Right lung (tissue), 10 donors: ENCODE measurements at places on chromosomes 5 and 9. TPM values are rescaled to one million over a fixed set of nuclear protein-coding genes. Genes with fewer than 3 reads are reported as not detected.

EIF4E1B gene
- polyA plus RNA-seq: not detected

DNA sequence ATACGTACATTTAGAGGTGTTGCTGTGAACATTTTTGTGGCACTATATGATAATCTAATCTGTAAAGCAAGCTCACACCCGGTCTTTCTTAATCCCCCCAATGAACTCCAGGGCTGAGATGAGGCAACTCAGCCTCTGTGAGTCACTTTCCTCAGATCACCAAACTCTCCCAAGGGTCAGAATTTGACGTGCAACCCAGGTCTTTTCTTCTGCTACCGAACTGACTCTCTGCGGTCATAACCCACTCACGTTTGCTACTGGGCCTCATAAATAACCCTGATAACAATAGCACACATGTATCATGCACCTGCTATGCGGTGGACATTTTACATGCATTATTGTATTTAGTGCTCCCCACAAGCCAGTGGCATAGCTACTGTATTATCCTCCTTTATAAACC, 153.1 kb downstream of the DROSHA start:
- DNase-seq: no peak

GRCh38 chr5:177494346-177495195, 2.8 kb downstream of the PDLIM7 start:
- peak; percentile 68 for DNase-seq

ECM2 gene
- polyA plus RNA-seq: 35.4 TPM

MATR3 gene
- polyA plus RNA-seq: 464 TPM

GRCh38 chr5:170552621-170553115, 48.8 kb downstream of the KCNIP1 start:
- peak; percentile 95 for DNase-seq

PCDHGA10 gene
- 5.4 TPM for polyA plus RNA-seq

- DNase-seq: no peak
Measured at GRCh38 chr5:19802686-19803085, 185.3 kb downstream of the CDH18 start.

GRCh38 chr5:172801179-172801671, 30.2 kb upstream of the DUSP1 start:
- no peak for DNase-seq

DNA sequence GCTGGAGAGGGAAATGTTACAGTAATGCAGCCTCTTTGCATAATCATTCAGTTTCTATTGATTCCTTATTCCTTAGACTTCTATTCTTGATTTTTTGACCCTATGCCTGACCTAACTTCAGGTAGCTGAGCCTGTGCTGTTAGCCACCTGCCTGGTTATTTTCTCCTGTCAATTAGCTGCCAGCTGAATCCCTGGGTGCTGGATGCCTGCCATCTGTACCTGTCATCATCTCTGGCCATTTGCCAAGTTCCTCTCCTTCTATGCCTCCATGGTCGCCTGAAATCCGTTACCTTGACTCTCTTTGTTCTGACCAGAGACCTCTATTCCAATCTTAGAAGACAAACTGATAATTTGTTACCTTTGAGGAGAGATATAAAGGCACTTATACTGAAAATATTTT, 178.3 kb downstream of the CAVIN4 start:
- no peak for DNase-seq

DNA sequence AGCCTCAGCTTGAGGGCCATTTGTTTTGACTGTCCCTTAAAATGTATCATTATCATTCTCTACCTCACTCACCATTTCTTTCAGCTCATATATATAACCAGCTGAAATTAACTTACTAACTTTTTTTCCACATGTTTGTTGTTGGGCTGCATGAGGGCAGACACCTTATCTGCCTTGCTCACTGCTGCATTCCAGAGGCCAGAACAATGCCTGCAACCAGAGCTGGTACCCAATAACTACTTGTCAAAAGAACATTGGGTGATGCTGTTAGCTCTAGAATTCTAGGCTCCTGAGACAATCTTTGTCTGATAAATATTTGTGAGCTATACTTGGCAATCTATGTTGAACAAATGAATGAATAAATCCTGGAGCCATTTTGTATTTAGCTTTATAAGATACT, 68.3 kb downstream of the HTR4 start:
- DNase-seq: no peak

DNA sequence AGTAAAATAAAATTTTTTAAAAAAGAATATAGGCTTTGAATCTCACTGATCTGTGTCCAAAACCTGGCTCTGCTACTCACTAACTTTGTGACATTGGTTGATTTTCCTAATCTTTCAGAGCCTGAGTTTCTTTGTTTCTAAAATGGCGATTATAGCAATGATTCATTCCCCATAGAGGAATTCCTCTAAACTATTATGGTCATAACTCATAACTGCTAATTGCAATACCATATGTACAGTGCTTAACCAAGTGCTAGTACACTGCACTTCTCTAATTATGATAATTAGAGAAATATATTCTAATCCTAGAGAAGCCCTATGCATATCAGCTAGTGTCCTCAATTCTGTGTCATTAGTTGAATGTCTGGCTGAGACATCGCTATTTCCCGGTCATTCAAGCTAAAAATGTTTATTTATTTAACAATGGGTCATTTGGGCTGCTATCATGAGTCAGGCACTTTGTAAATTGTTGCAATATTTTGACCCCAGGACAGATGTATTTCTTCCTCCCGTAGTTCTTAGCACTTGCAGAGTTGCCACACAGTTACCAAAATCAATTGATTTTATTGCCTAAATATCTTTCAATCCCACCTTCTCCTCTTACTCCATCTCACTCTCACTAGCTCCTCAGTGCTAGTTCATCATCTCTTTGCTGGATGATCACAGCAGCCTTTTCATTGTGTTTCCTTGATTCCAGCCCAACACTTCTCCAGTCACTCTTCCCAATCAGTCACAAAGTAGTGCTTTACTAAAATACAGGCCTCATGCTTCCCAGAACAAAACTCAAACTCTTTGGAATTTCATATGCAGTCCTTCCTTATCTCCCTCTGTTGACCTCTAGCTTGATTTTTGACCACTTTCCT, 200.9 kb upstream of the PAPPA start:
- no peak for DNase-seq

SPEF2 gene
- 56.4 TPM for polyA plus RNA-seq

RNF180 gene
- polyA plus RNA-seq: 7.0 TPM

GRCh38 chr5:157266286-157267007, 524 bp downstream of the CYFIP2 start:
- no peak for DNase-seq

DNA sequence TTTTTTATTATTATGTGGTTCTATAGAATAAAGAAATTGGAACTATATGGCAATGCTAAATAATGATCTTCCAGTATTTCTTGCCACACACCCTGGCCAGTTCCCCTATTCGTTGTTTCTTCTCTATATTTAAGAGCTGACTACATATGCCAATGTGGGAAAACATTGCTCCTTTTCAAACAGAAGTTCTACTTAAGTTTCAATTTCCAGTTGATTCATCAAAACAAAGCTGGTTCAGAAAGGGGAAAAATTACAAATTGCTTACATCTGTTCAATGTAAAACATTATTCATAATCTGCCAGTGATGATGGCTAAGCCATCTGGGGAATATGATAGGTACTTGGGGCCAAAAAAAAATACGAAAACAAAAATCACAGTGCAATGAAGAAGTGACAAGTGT, 76.9 kb downstream of the ST8SIA4 start:
- DNase-seq: no peak

GRCh38 chr9:97819735-97820134, 33.3 kb upstream of the FOXE1 start:
- no peak for DNase-seq

DNA sequence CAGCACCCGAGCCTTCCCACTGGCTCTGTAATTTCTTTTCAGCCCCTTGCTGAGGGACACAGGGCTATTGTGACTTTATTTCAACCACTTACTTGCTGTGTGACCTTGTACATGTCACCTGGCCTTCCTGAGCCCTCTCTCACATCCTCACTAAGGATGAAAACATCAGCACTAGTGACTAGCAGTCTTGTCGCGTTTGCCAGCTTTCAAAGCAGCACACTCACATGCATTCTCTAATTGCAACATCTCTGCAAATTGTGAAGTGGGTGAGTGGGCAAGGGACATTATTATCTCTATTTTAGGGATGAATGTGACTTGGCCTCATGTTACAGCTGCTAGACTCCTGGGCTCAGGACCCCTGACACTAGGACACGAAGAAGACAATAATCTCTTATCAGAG, 144.5 kb downstream of the SEC61B start:
- no peak for DNase-seq

GRCh38 chr9:81814794-81815464, 113.3 kb upstream of the SPATA31D4 start:
- DNase-seq: no peak

DNA sequence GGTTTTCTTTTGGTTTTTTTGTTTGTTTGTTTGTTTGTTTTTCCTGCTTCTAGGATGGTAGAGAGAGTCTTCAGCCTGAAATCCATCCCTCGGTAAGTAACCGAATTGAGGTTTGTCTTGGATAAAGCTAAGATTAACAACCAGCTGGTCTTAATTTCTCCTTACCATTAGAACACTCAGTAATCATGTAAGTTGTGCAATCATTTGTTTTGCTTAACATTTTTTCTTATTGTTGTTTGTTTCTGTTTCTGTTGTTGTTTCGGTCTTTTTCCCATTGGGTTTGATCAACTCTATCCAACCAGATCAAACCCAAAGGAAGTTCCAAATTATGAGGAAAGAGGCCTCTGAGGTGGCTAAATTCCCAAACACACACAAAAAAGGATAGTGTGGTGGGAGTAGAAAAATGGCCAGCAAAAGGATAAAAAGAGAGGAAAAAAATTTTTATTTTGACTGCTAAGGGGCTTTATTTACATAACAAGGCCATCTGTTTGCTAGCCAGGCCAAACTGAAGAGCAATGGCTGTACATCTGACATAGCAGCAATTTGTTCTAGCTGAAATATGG, 49.6 kb upstream of the ANKRD31 start:
- DNase-seq: no peak

GRCh38 chr5:93600409-93601070, 17.5 kb downstream of the NR2F1 start:
- DNase-seq: no peak

GRCh38 chr5:13921578-13921977, 22.9 kb downstream of the DNAH5 start:
- DNase-seq: no peak

SURF1 gene
- 34.9 TPM for polyA plus RNA-seq

SOHLH1 gene
- polyA plus RNA-seq: not detected

- DNase-seq: no peak
Measured at GRCh38 chr5:128487041-128487440, 51.0 kb downstream of the FBN2 start.

FUT7 gene
- polyA plus RNA-seq: not detected

DNA sequence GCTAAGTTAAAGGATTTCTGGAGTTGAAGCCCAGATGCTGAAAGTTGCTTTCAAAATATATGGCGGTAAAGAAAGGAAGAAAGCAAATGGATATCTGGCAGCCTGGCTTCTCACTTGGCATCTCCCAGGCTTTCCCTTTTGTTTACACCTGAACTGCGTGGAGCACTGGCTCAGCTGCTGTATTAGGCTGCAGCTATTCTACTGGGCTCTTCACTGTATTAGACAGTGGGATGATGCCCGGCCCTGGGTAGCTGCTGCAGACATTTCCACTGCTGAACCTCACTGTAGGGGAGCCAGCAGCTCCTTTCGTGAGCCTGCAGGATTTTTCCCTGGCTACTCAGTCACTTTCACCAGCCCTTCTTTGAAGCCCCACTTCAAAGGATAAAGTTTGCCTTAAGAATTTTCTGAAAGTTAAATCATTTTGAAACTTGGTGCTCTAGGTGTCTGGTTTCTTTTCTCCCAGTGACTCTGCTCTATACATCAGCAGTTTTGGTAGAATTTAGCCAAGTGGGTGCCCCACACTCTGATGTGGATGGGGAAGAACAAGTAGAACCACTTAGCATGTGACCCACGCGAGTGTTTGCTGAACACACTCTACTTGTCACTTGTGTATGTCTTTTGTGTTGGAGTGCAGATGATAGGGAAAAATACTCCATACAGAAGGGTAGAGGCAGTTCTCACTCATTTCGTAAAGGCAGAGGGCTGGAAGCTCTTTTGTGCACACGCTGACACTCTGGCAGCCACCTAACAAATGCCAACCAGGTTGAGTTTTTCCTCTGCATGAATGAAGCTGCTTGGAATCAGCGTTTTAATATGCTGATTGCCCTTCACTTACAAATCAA, 49.9 kb downstream of the C9orf152 start:
- DNase-seq: no peak

DNA sequence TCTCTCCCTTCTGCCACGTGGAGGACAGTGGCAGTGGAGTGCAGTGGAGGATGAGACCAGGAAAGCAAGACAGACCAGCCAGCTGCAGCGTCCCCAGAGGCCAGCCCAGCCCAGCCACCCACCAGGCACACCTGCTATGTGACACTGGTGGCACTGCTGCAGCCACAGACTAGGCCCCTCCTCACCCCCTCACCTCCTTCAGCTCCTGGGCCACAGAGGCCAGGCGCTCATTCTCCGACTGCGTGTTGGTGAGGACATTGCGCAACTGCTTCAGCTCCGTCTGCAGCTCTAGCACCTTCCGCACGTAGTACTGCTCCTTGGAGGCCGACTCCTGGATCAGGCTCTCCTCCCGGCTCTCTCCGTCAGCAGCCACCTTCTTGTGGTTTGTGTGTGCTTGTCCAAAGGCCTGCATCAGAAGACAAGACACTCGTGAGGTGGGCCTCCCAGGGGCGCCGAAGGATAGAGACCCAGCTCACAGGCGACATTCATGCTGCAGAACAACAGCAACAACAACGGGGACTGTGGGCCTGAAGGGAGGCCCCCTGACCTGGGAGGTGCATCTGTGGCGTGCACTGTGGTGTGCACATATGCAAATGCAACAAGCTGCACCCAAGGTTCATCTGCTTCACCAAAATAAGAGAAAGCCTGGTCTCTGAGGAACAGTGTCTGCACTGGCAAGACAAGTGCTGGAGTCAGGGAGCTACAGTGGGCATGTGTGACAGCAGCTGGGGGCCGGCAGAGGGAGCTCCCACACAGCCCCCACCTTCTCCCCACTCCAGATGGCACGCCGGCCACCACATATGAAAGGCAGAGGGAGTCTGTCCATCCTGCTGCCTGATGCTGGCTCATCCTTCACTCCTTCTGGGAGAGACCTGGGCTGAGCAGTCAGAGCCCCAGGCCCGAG, 35.5 kb downstream of the BICD2 start:
- no peak for DNase-seq

- no peak for DNase-seq
Measured at GRCh38 chr9:16126042-16126441, 573.2 kb downstream of the CCDC171 start.

DNA sequence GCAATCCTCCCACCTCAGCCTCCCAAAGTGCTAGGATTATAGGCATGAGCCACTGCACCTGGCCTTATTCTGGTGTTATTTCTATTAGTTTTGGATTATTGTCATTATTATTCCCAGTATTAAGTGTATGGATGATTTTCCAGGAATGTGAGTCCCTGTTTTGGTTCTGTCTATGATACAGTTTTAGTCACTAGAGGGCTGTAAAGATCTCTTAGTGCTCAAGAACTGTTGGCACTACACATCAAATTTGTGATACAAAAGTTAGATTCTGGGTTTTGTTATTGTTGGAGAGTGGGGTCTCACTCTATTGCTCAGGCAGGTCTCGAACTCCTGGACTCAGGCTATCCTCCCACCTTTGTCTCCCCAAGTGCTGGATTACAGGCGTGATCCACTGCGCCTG, 12.1 kb downstream of the CCL28 start:
- DNase-seq: no peak
